Heart left ventricle (tissue), 16 donors: ENCODE measurements at places on chromosomes 1 and 21. TPM values are rescaled to one million over a fixed set of nuclear protein-coding genes. Genes with fewer than 3 reads are reported as not detected.

Gene TSPAN2
- 4.6 TPM for total RNA-seq

GRCh38 chr1:228079601-228080263 lies 2.8 kb upstream of the ARF1 start:
- peaks cover 3% of the 10 kb centered on the region for H3K4me1 ChIP-seq
- no peaks in the 10 kb centered on the region for H3K36me3 ChIP-seq
- no peak overlapping the region for H3K4me3 ChIP-seq

- no peaks in the 10 kb centered on the region for H3K36me3 ChIP-seq
- H3K4me1 ChIP-seq, result peaks cover 18% of the 10 kb centered on the region
- peak; percentile 81 for DNase-seq
- H3K27ac ChIP-seq, result peak overlapping the region; percentile 85
- peak overlapping the region; percentile 49 for H3K4me3 ChIP-seq
These were observed 1.3 kb downstream of the SH2D2A start for GRCh38 chr1:156815307-156815826.

GRCh38 chr21:45615145-45615711 lies 28.3 kb upstream of the PCBP3 start:
- no peak for DNase-seq
- peak overlapping the region; percentile 12 for H3K4me3 ChIP-seq
- no peak overlapping the region for H3K27ac ChIP-seq
- no peaks in the 10 kb centered on the region for H3K36me3 ChIP-seq
- H3K4me1 ChIP-seq, result no peaks in the 10 kb centered on the region
- H3K27me3 ChIP-seq, result peaks cover 5% of the 10 kb centered on the region

DNA sequence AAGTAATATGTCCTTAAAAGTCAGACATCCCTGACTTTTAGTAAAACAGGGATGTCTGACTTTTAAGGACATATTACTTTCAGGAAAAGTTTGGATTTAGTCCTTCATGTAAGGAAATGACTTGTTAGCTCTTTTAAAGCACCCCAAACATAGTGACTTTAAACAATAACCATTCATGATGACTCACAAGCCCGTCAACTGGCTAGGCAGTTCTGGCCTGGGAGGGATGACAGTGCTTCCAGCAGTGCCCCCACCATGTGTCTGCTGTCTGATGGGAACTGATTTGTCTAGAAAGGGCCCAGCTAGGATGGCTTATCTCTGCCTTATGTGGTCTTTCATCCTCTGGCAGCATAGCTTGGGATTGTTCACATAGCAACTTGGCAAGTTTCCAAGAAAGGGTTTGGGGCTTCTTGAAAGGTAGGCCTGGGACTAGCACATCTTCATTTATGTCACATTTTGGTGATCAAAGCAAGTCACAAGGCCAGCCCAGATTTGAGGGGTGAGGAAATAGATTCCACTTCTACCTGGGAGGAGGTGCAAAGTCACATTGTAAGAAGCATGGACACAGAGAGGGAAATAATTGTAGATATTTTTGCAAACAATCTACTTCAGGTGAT lies 143.5 kb downstream of the C1orf94 start:
- no peaks in the 10 kb centered on the region for H3K36me3 ChIP-seq
- H3K27me3 ChIP-seq, result no peaks in the 10 kb centered on the region
- no peak overlapping the region for H3K27ac ChIP-seq
- H3K4me1 ChIP-seq, result no peaks in the 10 kb centered on the region
- no peak overlapping the region for H3K4me3 ChIP-seq
- no peak for DNase-seq
